ENCODE measurements at places on chromosomes 7 and 10.

DNA sequence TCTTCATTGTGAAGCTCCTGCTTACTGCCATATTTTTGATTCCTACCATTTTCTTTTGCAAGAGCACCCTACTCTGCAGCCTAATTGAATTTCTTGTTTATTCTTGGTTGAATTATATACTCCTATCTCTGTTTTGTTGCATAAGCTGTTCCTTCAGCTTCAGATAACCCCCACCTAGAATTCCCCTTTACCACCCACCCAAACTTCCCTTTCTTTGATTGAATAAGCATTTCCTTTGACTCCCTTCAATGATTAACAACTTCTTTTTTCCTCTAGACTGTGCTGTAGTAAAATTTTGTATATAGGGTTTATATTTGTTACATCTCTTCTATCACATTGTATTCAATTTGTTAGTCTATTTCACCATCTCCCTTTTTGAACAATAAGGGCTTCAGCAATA, 168.1 kb downstream of the GPR37 start:
- H3K36me3 ChIP-seq: no peaks in the 10 kb centered on the region
- no peaks in the 10 kb centered on the region for H3K4me1 ChIP-seq
- H3K27ac ChIP-seq: no peak overlapping the region
- no peaks in the 10 kb centered on the region for H3K27me3 ChIP-seq

GRCh38 chr7:66505531-66506451, 122.9 kb upstream of the KCTD7 start:
- no peaks in the 10 kb centered on the region for H3K4me1 ChIP-seq
- H3K4me3 ChIP-seq: no peak overlapping the region
- DNase-seq: no peak
- H3K36me3 ChIP-seq: no peaks in the 10 kb centered on the region
- H3K27ac ChIP-seq: no peak overlapping the region
- peaks cover 2% of the 10 kb centered on the region for H3K27me3 ChIP-seq

DNA sequence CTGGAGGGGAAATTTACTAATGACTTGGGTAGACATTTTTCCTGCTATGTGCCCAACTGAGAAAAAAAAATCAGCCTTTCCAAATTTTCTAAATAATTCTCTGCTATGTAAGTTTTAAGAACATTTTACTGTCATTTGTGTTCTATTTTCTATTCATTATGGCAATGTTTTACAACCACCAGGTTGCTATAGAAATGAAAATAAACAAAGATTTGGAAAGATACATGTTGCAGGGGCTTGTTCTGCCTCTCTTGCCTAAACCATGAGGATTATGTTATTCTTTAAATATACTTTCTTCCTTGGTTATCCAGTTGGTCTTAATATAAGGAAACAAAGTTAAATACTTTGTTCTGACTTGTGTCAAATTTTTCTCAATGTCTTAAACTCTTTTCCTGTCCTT, 257.2 kb downstream of the TWIST1 start:
- no peaks in the 10 kb centered on the region for H3K36me3 ChIP-seq
- H3K4me3 ChIP-seq: no peak overlapping the region
- no peaks in the 10 kb centered on the region for H3K27me3 ChIP-seq

- no peaks in the 10 kb centered on the region for H3K36me3 ChIP-seq
- DNase-seq: no peak
- H3K4me3 ChIP-seq: no peak overlapping the region
- H3K27ac ChIP-seq: no peak overlapping the region
- H3K27me3 ChIP-seq: peaks cover 60% of the 10 kb centered on the region
- H3K4me1 ChIP-seq: no peaks in the 10 kb centered on the region
Measured at GRCh38 chr10:71780719-71781118, 7.4 kb upstream of the VSIR start.

All from IMR-90 (cell line).